ENCODE measurements at places on chromosomes 2 and 18.
A peak's percentile ranks its signal among the peaks of the same experiment; 100 is the strongest.

DNA sequence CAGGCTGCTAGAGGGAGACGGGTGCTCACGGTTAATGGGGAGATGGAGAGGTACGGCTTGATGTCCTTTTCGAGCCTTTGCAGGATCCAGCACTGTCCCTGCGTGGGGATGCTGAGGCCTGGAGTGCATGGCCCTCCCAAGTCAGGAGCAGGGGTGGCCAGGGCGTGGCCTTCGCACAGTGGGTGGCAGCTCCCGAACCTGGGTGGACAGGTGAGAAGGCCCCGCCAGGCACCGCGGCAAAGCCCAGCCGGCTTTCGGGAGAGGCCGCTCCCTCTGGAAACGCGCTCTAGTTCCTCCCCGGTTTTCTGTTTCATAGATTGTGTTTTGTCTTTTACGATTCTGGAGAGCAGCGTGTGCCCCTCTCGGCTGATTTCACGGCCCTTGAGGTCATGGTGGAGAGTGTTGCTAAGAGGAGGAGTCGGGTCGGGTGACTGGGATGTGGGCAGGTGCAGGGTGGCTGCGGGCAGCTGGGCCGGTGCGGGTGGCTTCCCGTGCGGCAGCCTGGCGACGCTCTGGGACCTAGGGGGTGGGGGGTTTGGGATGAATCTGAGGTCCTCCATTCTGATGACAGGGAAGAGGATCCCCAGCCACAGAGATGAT lies 39.4 kb downstream of the CTDP1 start:
- DNase-seq, result no peak

- no peak for DNase-seq
Measured at GRCh38 chr2:109494351-109494750, 119.4 kb downstream of the SEPTIN10 start.

- no peak for DNase-seq
Measured at GRCh38 chr2:33670392-33670937, 71.4 kb upstream of the FAM98A start.

- no peak for DNase-seq
Measured at GRCh38 chr2:149924028-149924427, 336.5 kb upstream of the MMADHC start.

DNA sequence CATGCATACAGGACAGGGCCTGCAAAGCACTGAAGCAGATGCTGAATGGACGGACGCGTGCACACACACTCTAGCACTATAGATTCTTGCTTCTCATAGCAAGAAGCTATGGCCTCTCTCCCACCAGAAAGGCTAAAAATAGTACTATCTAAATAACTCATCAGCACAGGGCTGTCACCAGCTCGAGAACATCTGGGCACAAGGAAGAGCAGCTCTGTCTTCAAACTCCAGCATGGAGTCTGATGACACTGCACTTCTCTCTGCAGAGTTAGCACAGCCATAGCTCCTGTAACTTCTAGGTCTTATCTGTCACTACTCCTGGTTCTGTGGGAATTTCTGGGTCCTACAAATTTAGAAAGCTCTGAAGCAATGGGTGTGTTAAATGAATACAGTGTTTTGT lies 123.5 kb downstream of the MYO5B start:
- DNase-seq, result no peak

GRCh38 chr2:41375901-41376300 lies 671.9 kb upstream of the PKDCC start:
- no peak for DNase-seq

- no peak for DNase-seq
Measured at GRCh38 chr2:129672521-129672920, 306.9 kb upstream of the RAB6C start.

DNA sequence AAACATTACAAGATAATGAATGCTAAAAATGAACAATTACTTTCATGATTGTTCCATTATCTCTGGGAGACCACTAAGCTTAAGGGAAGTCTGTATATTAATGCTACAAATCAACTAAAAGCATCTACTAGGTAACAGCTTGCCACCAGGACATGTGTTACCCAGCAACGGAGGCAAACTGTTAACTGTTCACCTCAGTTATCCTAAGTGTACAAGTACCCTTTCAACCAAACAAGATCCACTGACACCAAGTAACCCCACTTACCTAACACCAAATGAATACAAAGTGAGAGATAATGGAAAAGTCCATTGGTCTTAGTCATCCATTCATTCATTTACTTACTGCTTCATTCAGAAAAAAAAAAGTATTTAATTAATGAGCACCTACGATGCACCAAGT lies 54.7 kb upstream of the KIDINS220 start:
- DNase-seq, result no peak

GRCh38 chr2:40240070-40240469 lies 211.8 kb downstream of the SLC8A1 start:
- no peak for DNase-seq

GRCh38 chr2:239881561-239882320 lies 143.4 kb downstream of the NDUFA10 start:
- no peak for DNase-seq

- DNase-seq, result no peak
Measured at GRCh38 chr18:627231-627630, 30.2 kb upstream of the TYMS start.

DNA sequence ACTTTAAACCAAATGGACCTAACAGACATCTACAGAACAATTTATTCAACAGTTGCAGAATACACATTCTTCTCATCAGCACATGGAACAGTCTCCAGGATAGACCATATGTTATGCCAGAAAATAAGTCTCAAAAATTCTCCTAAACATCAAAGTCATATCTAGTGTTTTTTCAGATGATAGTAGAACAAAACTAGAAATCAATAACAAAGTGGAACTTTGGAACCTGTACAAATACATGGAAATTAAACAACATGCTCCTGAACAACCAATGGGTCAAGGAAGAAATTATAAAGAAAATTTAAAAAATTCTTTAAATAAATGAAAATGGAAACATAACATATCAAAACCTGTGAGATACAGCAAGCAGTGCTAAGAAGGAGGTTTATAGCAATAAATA lies 194.1 kb upstream of the SIX2 start:
- no peak for DNase-seq

- no peak for DNase-seq
Measured at GRCh38 chr2:28960401-28960800, 20.7 kb upstream of the TOGARAM2 start.

- no peak for DNase-seq
Measured at GRCh38 chr2:136251197-136251884, 133.4 kb upstream of the CXCR4 start.

DNA sequence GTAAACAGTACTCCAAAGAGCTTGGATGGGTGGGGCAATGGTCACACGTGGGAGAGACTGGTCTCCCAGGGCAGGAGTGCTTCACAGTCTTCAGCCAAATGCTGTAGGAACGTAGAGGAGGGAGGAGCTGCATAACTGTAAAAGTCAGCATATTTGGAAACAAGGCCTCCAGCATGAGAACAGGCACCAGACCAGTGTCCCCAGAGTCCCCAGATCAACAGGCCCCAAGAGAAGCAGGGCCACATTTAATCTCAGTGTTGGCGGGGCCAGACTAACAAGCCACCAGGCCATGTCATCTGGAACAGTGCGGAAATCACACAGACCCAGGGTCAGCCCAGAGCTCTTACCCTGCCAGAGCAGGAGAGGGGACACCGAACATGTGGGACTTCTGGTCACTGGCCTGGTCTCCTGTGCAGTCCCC lies 63.2 kb downstream of the ADCY3 start:
- DNase-seq, result no peak

DNA sequence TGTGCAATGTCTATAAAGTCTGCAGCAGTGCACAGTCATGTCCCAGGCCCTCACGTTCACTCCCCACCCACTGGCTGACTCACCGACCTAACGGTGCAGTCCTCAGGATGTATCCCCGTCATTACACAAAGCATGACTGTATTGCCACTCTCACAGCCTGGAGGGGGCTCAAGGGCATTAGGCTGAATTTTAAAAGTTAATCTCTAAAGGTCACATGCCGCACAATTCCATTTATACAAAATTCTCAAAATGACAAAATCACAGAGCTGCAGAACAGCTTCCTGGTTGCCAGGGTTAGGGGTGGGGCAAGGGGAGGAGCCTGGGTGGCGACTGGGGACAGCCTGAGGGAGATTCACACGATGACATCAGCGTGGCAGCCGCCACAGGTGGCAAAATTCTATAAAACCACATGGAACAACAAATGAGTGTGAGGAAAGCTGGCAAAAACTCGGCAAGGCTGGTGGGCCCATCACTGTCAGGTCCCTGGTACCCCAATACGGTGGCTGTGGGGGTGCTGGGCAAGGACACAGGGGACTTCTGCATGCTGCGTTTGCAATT lies 97.6 kb downstream of the NDUFA10 start:
- DNase-seq, result peak; percentile 33

DNA sequence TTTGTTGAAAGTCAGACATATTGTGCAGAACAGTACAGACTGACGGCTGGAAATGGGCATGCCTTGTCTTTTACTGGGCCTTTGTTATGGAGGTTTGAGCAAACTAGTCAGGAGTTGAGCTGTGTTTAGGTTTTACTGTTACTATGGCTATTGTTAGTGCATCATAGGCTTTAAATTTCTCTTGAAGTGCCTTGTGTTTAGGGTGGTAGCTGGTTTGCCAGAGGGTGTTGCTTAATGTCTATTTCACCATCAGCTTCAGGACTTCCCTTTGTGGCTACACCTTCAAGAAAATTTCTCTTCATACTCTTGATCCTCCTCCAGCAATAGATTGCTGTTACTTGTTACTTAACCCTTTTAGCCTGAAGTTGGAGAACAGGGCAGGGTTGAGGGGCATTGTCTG lies 104.6 kb downstream of the CAPN13 start:
- no peak for DNase-seq

GRCh38 chr2:216799873-216800431 lies 59.9 kb downstream of the TNP1 start:
- no peak for DNase-seq

DNA sequence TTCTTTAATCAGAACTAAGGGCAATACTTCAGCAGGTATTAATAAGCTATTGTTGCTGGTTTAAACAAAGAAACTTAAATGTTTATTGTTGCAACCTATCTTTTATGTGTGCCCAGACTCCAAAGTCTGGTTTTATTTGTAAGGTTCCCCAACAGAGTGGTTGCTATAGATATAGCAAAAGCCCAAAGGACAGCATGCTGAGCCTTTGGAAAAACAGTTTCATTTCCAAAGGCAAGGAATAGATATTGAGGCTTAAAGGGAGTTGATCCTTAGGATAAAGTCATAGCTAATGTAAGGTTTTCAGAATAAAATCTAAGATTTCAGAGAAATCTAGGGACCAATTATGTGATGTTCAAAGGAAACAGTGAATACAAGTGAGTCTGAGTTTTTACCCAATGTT lies 413.2 kb upstream of the SLC14A2 start:
- DNase-seq, result no peak

DNA sequence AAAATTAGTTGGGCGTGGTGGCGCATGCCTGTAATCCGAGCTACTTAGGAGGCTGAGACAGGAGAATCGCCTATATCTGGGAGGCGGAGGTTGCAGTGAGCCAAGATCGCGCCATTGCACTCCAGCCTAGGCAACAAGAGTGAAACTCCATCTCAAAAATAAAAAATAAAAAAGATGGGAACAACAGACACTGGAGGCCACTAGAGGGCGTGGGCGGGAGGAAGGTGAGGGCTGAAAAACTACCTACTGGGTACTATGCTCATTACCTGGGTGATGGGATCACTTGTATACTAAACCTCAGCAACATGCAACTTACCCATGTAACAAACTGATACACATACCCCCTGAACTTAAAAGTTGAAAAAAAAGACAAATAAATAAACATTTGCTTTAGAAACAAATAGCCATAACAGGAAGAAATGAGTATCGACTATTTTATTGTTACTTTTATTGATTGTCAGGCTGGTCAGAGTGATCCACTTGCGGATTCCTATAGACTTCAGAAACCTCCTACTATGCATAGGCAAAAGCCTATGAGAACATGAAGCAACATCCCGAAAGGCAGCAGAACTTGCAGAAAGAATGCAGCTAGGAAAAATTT lies 61.0 kb downstream of the TMEM163 start:
- no peak for DNase-seq

DNA sequence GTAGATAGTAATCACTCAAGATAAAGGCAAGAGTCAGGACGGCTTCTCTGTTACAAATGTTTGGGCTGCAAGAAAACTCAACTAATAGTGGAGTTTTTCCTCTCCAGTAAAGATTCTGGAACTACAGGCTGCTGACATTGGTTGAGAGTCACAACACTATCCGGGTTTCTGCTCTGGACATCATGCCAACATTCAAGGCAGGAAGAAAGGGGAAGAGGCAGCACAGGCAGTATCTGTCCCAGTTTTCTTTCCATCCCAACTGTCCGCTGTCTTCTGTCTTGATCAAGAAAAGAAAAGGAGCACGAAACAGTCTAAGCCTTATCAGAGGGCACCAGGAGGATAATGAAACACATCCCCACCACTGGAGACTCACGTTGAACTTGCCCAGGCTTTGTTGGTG lies 132.1 kb downstream of the MAIP1 start:
- no peak for DNase-seq

- no peak for DNase-seq
Measured at GRCh38 chr2:211329882-211330281, 773.5 kb downstream of the CPS1 start.

DNA sequence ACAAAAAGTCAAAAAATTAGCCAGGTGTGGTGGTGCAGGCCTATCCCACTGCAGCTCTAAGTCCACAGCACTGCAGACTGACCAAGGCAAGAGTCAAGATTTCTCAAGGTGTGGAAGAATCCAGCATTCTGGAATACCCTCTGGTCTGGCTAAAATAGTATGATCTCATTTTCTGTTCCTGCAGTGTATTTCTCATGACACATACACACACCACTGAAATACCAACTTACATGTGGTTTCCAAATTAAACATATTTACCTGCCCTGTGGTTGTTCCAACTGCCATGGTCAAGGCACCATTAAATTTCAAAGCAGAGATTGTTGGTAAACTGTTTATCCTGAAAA lies 30.9 kb downstream of the NOL10 start:
- no peak for DNase-seq

DNA sequence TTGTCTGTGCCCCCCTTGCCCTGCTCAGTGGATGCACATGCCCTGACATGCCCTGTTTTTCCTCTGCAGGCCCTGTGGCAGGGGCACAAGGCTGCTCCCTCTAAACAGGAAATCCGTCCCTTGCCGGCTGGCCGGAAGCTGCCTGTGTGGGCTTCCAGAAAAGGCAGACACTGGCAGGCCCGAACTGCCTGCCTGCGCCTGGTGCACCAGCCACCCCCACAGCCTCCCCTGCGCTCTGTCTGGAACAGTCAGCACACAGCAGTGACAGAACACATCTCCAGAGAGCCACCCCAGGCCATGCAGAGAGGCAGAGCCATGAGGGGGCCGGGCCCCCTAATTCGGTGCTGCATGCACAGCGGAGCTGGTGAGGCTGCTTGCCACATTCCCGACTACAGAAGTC lies 33.5 kb downstream of the LOXHD1 start:
- no peak for DNase-seq

- no peak for DNase-seq
Measured at GRCh38 chr2:205462681-205463345, 219.5 kb upstream of the NRP2 start.

GRCh38 chr2:63345285-63345633 lies 243.0 kb downstream of the WDPCP start:
- no peak for DNase-seq

DNA sequence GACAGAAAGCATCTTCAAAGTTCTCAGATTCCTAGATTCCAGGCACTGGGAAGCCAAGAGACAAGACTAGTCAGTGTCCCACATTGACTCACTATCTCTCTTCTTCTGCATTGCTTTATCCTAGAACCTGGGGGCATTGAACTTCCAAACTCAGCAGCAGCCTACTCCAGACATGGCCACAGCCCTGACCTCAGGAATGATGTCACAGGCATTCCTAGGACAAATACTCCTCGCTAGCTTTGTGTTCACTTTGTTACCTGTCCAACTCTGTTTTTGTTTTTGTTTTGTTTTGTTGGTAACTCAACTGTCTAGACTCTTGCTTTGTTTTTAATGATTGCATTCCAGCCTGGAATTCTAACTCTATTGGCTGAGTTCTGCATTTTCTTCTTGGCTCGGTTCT lies 449.3 kb upstream of the SPHKAP start:
- no peak for DNase-seq

Measured in activated CD8-positive, alpha-beta memory T cell treated with anti-CD3 and anti-CD28 coated beads for 1 hour (primary cell).